ENCODE measurements at places on chromosomes 3 and 15.

DNA sequence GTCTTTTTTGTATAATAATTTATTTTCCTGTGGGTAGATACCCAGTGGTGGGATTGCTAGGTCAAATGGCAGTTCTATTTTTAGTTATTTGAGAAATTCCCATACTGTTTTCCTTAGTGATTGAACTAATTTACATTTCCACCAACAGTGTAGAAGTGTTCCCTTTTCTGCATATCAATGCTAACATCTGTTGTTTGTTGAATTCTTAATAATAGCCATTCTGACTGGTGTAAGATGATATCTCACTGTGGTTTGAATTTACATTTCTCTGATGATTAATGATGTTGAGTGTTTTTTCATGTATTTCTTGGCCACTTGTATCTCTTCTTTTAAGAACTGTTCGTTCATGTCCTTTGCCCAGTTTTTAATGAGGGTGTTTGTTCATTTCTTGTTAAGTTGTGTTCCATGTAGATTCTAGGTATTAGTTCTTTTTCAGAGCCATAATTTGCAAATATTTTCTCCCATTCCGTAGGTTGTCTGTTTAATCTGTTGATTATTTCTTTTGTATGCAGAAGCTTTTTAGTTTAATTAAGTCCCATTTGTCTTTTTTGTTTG lies 713.3 kb upstream of the EPHA6 start:
- no peak for DNase-seq

GRCh38 chr15:48354694-48355303 lies 23.6 kb downstream of the DUT start:
- DNase-seq, result no peak

GRCh38 chr3:48408823-48409281 lies 21.0 kb downstream of the PLXNB1 start:
- DNase-seq, result no peak

GRCh38 chr3:47444103-47444502 lies 31.6 kb downstream of the SCAP start:
- DNase-seq, result no peak

Measured in naive thymus-derived CD4-positive, alpha-beta T cell (primary cell).